ENCODE measurements at places on chromosomes 3 and 15. TPM values are rescaled to one million over a fixed set of nuclear protein-coding genes. Genes with fewer than 3 reads are reported as not detected.

The VGLL3 gene
- total RNA-seq, result not detected

The ACVR2B gene
- total RNA-seq, result 10.4 TPM

The SPINT1 gene
- total RNA-seq, result 11.0 TPM

The ELL3 gene
- total RNA-seq, result 0.41 TPM

The SERPINI2 gene
- not detected for total RNA-seq

The EPHB1 gene
- 5.2 TPM for total RNA-seq

The ANKUB1 gene
- not detected for total RNA-seq

The GOLGA6L4 gene
- 1.0 TPM for total RNA-seq

The LMLN gene
- 2.8 TPM for total RNA-seq

The CLDN1 gene
- 0.34 TPM for total RNA-seq

The KNG1 gene
- not detected for total RNA-seq

The LMAN1L gene
- total RNA-seq, result 0.93 TPM

The HCLS1 gene
- total RNA-seq, result 234 TPM

DNA sequence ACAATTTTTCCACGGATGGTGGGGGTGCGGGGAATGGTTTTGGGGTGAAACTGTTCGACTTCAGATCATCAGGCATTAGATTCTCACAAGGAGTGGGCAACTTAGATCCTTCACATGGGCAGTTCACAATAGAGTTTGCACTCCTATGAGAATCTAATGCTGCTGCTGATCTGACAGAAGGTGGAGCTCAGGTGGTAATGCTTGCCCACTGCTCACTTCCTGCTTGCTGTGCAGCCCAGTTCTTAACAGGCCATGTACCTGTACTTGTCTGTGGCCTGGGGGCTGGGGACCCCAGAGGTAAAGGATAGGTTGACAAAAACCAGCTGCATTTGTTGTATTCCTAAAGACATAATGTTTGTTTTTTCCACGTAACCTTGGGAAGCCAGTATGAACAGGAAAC, 16.0 kb downstream of the DZIP3 start:
- no peak for DNase-seq

DNA sequence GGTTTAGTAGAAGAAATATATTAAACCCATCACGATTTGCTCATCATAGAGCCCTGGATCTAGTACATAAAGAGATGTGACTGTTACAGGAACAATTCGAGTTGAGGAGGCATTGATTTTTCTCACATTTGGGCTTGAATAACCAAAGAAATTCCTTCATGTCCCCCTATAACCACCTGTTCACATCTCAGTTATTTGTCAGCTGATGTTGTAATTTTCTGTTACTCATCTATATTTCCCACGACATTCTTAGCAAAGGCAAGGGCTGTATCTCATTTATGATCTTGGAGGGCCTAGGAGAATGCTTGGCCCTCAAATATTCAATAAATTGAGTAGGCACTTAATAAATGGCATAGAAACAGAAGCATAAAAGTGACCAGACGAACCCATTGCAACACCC, 36.4 kb upstream of the GYG1 start:
- DNase-seq, result no peak

- DNase-seq, result no peak
Observed at GRCh38 chr3:53200501-53201498, 39.8 kb downstream of the PRKCD start.

- DNase-seq, result no peak
Observed at GRCh38 chr3:157131861-157132260, 28.1 kb downstream of the CCNL1 start.

DNA sequence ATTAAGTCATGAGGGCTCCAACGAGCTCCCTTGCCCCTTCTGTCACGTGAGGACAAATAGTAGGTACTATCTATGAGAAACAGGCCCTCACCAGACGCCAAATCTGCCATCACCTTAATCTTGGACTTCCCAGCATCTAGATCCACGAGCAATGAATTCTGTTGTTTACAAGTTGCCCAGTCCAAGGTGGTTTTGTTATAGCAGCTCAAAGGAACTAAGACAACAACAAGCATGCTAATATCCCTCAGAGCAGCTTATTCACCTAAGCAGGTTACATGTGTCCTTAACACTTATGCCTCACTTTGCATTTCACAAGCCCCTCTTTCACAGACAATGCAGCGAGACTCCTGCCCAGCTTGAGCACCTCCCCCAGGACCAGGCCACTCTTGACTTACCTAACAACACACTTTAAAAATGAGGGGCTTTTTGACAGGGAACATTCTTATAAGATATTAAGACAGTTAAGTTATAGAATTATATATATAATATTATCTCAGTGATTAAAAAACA, 219.5 kb downstream of the PLCH1 start:
- no peak for DNase-seq

GRCh38 chr3:153165261-153165681, 3.2 kb downstream of the RAP2B start:
- DNase-seq, result no peak

- DNase-seq, result no peak
Observed at GRCh38 chr3:129572603-129573002, 29.6 kb downstream of the H1-8 start.

GRCh38 chr3:117853923-117854668, 1144.5 kb downstream of the TUSC7 start:
- no peak for DNase-seq

GRCh38 chr3:10292505-10293419, at the start of gene GHRL:
TSS of gene GHRL (minus strand) at chr3:10292947. CDS start at chr3:10290180, 2,767 bp downstream.
- DNase-seq, result peak; percentile 11

DNA sequence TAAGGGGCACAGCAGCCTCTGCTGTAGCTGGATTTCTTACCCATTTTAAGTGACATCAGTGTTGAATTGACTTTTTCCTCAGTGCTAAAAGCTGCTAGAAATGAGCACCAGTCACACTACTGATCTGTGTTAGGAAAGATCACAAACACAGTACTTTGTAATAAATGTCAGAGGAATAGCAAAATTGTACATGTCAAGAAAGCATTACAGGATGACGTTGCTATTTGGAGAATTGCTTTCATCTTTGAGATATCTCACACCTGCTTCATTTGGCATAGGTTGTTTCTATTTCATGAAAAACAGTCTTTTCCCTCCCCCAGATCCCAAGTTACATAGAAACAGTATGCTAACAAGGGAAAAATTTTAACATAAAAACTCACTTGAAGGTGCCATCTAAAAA, 77.8 kb downstream of the SLC25A26 start:
- DNase-seq, result no peak

DNA sequence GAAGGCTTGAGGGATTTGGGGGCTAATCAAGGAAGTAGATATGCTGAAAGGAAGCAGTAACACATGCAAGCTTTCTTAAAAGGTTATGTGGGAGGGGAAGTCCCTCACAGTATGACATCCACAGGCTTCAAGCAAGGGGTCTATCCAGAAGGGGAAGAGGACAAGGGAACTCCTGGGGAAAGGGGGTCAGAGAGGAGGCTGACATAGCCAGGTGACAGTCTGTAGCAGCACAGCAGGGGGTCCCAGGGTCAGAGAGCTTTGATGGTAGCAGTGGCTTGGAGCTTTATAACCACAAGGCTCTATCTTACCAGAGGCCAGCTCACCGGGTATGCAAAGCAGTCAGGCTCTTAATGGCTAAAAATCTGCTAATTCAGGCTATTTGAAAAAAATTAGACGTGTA, 150.6 kb upstream of the NSMCE3 start:
- DNase-seq, result no peak

All from activated T-helper 1 cell treated with anti-CD3 and anti-CD28 coated beads, Interleukin-12 subunit alpha, Interleukin-12 subunit beta, Interleukin-2, Interleukin-4 antibody, amounts not matched to agents 30 ng/mL and 10 ng/mL and 1 ng/mL, durations not matched to agents 14 hours and 24 hours and 36 hours (primary cell).